Frontal cortex (tissue), 4 donors: ENCODE measurements at places on chromosomes 2 and 18. TPM values are rescaled to one million over a fixed set of nuclear protein-coding genes. Genes with fewer than 3 reads are reported as not detected.

The CYTIP gene
- total RNA-seq = 2.9 TPM

DNA sequence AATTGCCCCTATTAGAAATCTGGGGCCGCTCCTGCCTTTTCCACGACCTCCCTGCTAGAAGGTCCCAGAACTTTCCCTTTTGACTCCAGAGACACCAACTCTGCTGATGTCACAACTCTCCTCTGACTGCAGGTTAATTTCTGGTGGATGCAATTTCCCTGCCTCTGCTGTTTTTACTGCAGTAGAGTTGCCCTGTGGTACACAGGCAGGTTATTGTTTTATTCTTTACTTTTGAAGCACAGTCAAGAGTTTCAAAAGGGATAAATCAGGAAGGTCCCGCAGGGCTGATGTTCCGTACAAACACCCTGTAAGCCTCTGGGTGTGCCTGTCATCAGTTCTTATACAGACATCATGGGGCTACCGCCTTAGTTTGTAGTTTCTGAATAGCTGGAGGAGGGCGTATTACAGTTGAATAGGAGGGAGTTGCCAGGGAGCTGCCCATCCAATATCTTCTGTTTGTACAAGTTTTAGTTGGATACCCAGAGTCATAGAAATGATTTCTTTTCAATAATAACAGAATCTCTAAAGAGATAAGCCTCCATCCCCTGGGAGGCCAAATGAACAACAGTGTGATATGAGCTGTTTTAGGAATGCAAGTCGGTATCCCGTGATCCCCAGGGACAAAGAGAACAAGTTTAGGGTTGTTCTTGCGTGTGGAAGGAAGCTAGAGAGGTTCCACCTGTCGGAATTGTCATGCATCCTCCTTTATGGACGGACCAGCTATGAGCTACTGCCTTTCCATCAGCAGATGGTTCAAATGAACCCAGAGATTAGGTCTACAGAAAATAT is 108.4 kb upstream of the COPS8 start:
- no peak for DNase-seq

DNA sequence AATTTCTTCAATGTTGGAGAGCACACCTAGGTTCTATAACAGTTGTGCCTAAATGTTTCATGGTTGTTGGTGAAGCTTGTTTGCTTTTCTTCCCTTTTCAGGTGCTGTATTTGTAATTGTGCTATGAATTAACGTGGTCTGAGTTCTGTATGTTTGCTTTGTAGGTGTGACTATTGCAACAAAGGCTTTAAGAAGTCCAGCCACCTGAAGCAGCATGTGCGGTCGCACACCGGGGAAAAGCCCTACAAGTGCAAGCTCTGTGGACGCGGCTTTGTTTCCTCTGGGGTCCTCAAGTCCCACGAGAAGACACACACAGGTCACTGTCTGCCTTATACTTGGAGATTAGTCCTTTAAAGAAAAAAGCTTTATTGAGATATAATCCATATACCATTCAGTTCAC is 91.2 kb downstream of the ZNF236 start:
- DNase-seq = no peak

DNA sequence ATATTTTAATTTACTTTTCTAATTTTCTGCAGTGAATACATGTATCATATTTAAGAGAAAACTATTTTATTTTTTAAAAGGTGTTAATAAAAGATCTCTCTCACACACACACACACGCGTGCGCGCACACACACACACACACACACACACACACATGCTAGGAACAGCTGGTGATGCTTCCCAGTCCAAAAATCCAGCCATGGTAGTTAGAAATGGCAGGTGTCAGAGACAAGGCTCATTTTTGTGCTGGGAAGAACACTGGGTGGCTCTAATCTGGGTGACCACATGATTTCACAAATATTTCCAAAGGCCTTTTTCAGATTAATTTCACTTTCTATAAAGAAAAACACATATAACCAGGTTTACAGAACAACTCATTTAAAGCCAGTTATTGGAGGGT is 104.5 kb upstream of the NCK2 start:
- no peak for DNase-seq

DNA sequence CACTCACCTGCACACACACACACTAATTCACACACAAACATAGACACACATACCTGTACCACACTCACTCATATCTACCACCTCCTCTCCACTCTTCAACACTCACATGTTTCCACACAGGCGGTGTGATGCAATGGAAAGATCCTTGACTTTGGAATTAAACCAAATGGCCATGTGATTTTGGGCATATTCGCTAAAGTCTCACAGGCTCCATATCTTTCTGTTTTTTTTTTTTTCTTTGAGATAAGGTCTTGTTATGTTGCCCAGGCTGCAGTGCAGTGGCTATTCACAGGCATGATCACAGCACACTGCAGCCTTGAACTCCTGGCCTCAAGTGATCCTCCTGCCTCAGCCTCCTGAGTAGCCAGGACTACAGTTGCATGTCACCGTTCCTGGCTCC is 91.1 kb upstream of the MEX3C start:
- no peak for DNase-seq

DNA sequence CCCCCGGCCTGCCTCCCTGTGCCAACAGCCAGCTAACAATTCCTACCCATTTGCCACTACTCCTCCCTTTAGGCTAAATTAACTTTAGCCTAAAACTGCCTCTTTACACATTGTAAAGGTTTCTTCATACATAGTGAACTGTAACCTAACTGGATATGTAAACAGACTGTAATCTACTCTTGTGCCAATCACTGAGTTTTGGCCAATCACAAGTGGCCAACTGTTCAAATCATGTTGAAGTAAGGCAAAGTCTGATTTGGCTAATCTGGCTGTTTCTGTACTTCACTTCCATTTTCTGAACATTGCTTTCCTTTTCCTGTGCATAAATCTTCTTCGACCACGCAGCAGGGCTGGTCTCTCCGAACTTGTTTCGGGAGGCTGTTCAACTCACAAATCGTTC is 103.6 kb upstream of the LYPD6 start:
- no peak for DNase-seq

GRCh38 chr18:28079883-28080282 is 97.0 kb downstream of the CDH2 start:
- DNase-seq = no peak

The MERTK gene
- 2.4 TPM for total RNA-seq

GRCh38 chr18:79790996-79791972 is 6.5 kb upstream of the KCNG2 start:
- DNase-seq = no peak

- DNase-seq = no peak
Measured at GRCh38 chr2:132426033-132426432, 9.4 kb downstream of the GPR39 start.
